ENCODE measurements at places on chromosomes 13 and 19. TPM values are rescaled to one million over a fixed set of nuclear protein-coding genes. Genes with fewer than 3 reads are reported as not detected.
A peak's percentile ranks its signal among the peaks of the same experiment; 100 is the strongest.

DNA sequence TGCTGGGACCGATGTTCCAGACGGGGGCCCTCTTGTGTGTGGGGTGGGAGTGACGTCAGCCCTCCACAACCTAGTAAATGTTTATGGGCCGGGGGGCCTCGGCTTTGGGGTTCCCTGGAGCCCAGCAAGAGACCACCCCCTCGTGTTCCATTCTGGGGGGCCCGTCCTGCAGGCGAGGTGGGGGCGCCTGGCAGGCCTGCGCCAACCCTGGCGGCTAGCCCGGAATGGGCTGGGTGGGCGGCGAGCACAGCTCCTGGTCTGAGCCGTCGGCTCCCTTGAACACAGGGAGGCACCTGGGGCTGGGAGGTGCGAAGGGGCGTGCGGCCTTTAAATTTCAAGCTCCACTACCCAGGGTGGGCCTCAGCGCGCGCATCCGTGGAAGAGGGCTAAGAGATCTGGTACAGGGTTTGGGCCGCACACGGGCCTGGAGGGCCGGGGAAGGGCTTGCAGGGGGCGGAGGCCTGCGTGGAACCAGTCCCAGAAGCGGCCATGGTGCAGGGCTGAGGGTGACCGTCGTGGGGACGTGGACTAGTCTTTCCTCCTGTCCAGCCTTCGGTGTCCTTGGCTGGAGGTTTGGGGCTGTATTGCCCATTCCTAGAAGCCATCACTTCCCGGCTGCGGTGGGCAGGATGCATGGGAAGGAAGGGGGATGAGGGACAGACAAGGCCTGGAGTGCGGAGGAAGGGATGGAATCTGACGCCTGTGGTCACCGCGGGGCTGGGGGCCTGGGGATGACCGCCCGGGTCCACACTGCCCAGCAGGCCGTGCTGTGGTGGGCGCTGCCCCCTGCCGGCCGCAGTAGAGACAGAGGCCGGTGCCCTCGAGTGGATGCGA, 11.4 kb downstream of the NDUFA11 start:
- H3K36me3 ChIP-seq, result peaks cover 3% of the 10 kb centered on the region
- H3K4me3 ChIP-seq, result no peak overlapping the region
- H3K27me3 ChIP-seq, result no peaks in the 10 kb centered on the region
- no peak overlapping the region for H3K27ac ChIP-seq
- DNase-seq, result no peak

DNA sequence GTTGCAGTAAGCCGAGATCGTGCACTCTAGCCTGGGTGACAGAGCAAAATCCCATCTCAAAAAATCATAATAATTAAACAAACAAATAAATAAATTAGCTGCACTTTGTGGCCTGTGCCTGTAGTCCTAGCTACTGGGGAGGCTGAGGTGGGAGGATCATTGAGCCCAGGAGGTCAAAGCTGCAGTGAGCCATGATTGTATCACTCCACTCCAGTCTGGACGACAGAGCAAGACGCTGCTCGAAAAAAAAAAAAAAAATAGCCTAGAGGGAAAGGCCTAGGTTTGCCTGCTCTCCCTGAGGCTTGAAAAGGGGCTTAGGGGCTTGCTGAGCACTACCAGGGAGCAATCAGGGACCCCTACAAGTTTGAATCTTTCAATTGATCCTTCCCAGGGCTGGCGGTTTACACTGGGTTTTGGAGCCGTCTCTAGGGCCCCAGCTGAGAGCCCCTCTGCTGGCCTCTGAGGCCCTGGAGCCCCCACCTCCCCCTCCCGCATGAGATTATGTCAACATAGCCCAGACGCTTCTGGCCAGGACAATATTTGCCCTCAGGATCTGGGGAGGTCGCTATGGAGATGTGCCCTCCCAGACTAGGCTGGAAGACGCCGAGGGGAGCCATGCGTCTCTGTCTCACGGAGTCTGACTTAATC, 10.4 kb upstream of the GIPR start:
- H3K36me3 ChIP-seq, result no peaks in the 10 kb centered on the region
- no peak overlapping the region for H3K27ac ChIP-seq
- no peak overlapping the region for H3K4me3 ChIP-seq

GRCh38 chr13:97809576-97809975, 143.9 kb upstream of the IPO5 start:
- H3K27ac ChIP-seq, result no peak overlapping the region
- peaks cover 22% of the 10 kb centered on the region for H3K27me3 ChIP-seq
- peaks cover 9% of the 10 kb centered on the region for H3K4me1 ChIP-seq
- no peak for DNase-seq

The POSTN gene
- total RNA-seq, result 5,433 TPM

- H3K27ac ChIP-seq, result no peak overlapping the region
- no peak for DNase-seq
- peaks cover 3% of the 10 kb centered on the region for H3K4me1 ChIP-seq
- peaks cover 2% of the 10 kb centered on the region for H3K36me3 ChIP-seq
- H3K27me3 ChIP-seq, result no peaks in the 10 kb centered on the region
These were observed 99.3 kb downstream of the DLEU7 start for GRCh38 chr13:50744116-50744660.

- no peak overlapping the region for H3K4me3 ChIP-seq
- no peaks in the 10 kb centered on the region for H3K36me3 ChIP-seq
- H3K27me3 ChIP-seq, result peaks cover 20% of the 10 kb centered on the region
- H3K4me1 ChIP-seq, result no peaks in the 10 kb centered on the region
- no peak overlapping the region for H3K27ac ChIP-seq
These were observed 16.9 kb downstream of the CEBPA start for GRCh38 chr19:33285441-33285927.

GRCh38 chr19:13841962-13842290, 35.0 kb upstream of the NANOS3 start:
- peaks cover 45% of the 10 kb centered on the region for H3K4me1 ChIP-seq
- peaks cover 24% of the 10 kb centered on the region for H3K36me3 ChIP-seq
- peak overlapping the region; percentile 98 for H3K27ac ChIP-seq
- DNase-seq, result no peak

The SLC6A16 gene
- total RNA-seq, result 3.5 TPM

DNA sequence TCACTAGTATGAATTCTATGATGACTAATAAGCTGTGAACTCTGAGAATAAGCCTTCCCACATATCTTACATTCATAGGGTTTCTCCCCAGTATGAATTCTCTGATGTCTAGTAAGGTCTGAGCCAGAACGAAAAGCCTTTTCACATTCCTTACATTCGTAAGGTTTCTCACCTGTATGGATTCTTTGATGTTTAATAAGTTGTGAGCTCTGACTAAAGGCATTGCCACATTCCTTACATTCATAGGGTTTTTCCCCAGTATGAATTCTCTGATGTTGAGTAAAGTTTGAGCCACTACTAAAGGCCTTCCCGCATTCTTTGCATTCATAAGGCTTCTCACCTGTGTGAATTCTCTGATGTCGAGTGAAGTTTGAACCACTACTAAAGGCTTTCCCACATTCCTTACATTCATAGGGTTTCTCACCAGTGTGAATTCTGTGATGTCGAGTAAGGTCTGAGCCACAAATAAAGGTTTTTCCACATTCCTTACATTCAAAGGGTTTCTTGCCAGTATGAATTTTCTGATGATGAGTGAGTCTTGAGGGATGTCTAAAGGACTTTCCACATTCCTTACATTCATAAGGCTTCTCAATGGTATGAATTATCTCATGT, 30.7 kb upstream of the ZFP82 start:
- no peak overlapping the region for H3K4me3 ChIP-seq
- DNase-seq, result no peak
- no peak overlapping the region for H3K27ac ChIP-seq
- no peaks in the 10 kb centered on the region for H3K27me3 ChIP-seq
- peaks cover 65% of the 10 kb centered on the region for H3K36me3 ChIP-seq
- H3K4me1 ChIP-seq, result no peaks in the 10 kb centered on the region

DNA sequence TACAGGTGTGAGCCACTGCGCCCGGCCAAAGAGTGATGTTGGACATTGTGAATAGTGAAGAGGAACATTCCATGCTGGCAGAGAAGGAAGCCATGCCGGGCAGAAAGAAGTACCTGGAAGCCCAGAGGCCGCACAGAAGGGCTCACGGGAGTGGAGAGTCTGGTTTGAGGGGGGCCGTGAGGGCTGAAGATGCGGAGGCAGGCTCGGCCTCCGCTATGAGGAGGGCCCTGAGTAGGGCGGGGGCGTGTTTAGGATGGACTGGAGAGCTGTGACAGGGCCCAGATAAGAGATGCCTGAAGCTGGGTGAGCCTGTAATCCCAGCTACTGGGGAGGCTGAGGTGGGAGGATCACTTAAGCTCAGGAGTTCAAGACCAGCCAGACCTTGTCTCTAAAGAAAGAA, 1.6 kb downstream of the JOSD2 start:
- no peaks in the 10 kb centered on the region for H3K27me3 ChIP-seq
- peaks cover 1% of the 10 kb centered on the region for H3K36me3 ChIP-seq
- H3K4me1 ChIP-seq, result peaks cover 25% of the 10 kb centered on the region
- no peak overlapping the region for H3K27ac ChIP-seq
- DNase-seq, result peak; percentile 67

DNA sequence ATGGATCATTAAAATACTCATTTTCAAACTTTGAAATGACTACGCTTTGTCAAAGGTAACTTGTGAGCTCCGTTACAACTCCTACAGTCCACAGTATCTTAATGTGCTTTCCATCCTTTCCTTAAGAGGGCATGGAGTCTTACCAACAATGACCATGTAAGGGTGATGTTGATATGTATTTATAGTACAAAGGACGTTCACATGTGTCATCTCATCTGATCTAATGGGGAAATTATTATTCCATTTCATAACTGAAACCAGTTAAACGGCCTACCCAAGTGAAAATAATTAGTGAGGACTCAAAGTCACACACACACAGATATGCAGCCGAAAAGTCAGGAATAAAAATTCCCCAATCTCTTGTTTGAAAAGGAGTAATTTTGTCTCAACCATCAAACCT, 9.6 kb downstream of the USP12 start:
- no peak for DNase-seq
- H3K27me3 ChIP-seq, result no peaks in the 10 kb centered on the region
- peaks cover 45% of the 10 kb centered on the region for H3K4me1 ChIP-seq
- H3K36me3 ChIP-seq, result peaks cover 2% of the 10 kb centered on the region

DNA sequence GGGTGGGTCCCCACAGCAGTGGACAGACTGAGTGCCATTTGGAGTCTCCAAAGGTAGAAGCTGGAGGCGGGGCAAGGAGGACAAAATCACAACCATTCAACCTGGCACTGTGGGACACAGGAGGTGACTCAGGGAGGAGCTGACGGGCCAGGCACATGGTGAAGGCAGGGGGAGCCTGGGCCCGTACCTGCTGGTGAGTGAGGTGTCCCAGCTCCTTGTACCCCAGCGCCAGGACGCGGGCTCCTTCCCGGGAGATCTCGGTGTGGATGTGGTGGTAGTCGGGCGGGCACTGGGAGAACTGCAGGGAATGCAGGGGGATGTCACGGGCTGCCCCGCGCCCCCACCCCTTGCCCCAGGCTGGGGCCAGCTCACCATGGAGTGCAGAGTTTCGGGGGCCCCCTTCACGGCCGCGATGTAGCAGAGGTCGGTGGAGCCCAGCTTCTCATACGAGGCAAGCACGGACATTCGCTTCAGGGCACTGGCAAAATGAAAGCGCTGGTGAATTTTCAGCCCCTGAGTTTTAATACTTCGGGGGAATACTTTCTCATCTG, 9.8 kb downstream of the ATP13A1 start:
- H3K27ac ChIP-seq, result no peak overlapping the region
- H3K4me3 ChIP-seq, result no peak overlapping the region
- no peaks in the 10 kb centered on the region for H3K27me3 ChIP-seq
- H3K36me3 ChIP-seq, result peaks cover 33% of the 10 kb centered on the region

The TRPC4 gene
- total RNA-seq, result 2.3 TPM

DNA sequence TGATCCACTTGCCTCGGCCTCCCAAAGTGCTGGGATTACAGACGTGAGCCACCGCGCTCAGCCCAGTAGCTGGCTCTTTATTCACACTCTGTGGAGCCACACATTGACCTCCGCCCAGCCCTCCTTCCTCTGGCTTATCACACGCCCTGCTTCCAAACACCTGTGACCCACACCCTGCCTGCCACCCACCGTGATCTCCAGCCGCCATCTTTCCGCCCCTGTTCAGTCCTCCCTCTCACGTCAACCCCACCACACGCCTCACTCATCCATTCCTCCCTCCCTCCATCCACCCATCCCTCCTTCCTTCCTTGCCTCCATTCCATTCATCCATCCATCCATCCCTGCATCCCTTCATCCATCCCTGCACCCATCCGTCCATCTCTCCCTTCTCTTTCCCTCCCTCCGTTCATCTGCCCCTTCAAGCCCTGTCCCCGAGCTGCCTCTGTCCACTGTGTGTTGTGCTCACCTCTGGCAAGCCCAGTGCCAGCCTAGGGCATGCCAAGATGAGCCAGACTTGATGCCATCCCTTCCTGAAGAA, 17.6 kb downstream of the ZNF296 start:
- no peak overlapping the region for H3K4me3 ChIP-seq
- peaks cover 4% of the 10 kb centered on the region for H3K4me1 ChIP-seq
- no peaks in the 10 kb centered on the region for H3K27me3 ChIP-seq
- peaks cover 38% of the 10 kb centered on the region for H3K36me3 ChIP-seq
- H3K27ac ChIP-seq, result no peak overlapping the region
- no peak for DNase-seq

The CEBPG gene
- 54.4 TPM for total RNA-seq

DNA sequence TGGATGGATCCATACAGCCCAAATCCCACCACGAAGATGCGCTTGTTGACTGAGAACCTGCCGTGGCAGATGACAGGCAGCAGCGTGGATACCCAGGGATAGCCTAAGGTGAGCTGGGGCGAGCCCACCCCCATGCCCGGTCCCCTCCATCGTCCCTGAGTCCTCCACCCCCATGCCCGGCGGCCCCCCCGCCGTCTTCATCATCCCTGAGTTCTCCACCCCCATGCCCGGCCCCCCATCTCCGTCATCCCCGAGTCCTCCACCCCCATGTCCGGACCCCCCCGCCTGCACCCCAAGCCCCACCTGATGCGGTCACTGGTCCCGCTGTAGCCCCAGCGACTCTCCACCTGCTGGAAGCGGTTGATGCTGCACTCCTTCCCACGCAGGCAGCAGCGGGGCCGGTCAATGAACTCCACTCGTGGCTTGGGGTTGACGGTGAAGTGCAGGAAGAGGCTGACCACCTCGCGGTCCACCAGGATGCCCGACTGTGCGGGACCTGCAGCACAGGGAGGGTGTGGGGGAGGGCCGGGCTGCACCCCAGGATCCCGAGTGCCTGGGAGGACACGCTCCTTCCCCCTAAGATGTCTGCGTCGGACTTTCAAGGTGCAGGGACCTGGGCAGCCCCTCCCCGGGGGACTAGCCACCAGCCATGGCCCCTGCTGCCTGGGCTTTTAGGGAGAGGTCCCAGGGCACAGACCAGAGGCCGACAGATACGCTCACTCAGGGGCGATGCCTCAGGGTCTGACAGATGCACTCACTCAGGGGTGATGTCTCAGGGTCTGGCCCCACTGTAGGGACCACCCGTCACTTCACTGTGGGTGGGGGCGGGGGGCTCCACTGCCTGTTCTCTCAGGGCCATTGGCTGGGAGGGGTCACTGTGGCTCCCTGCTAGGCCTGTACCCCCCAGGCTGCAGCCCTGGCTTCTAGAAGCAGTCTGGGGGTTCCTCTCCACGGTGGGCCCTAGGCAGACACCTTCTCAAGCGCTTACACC, 28.0 kb downstream of the BTBD2 start:
- no peak overlapping the region for H3K27ac ChIP-seq
- no peak overlapping the region for H3K4me3 ChIP-seq
- no peaks in the 10 kb centered on the region for H3K27me3 ChIP-seq
- peak; percentile 91 for DNase-seq
- H3K36me3 ChIP-seq, result peaks cover 10% of the 10 kb centered on the region

GRCh38 chr19:658916-659839, 3.8 kb downstream of the RNF126 start:
- peak overlapping the region; percentile 17 for H3K27ac ChIP-seq
- no peaks in the 10 kb centered on the region for H3K36me3 ChIP-seq
- no peaks in the 10 kb centered on the region for H3K27me3 ChIP-seq
- no peak for DNase-seq
- no peak overlapping the region for H3K4me3 ChIP-seq

The ATP8A2 gene
- 1.7 TPM for total RNA-seq

Data from chondrocyte (in vitro differentiated cells).